Activated T-helper 1 cell treated with Interleukin-2 at 50 U/mL for 16 hours (primary cell): ENCODE measurements at places on chromosomes 1 and 21.

GRCh38 chr1:97007840-97008604 lies 286.4 kb downstream of the PTBP2 start:
- DNase-seq = no peak

- DNase-seq = no peak
These were observed 65.6 kb upstream of the PLXNA2 start for GRCh38 chr1:208309771-208310170.

DNA sequence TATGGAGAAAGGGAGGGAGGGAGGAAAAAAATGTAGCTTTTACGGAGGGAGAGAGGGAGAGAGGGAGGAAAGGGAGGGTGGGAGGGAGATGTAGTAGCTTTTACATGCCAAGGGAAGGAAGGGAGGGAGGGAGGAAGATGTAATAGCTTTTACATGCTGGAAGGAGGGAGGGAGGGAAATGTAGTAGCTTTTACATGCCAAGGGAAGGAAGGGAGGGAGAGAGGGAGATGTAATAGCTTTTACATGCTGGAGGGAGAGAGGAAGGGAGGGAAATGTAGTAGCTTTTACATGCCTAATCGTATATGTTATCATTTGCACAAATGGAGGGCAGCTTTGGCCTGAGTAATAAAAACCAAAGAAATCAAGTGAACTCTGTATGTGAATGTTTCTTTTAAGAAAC lies 35.6 kb downstream of the EEIG2 start:
- DNase-seq = no peak

DNA sequence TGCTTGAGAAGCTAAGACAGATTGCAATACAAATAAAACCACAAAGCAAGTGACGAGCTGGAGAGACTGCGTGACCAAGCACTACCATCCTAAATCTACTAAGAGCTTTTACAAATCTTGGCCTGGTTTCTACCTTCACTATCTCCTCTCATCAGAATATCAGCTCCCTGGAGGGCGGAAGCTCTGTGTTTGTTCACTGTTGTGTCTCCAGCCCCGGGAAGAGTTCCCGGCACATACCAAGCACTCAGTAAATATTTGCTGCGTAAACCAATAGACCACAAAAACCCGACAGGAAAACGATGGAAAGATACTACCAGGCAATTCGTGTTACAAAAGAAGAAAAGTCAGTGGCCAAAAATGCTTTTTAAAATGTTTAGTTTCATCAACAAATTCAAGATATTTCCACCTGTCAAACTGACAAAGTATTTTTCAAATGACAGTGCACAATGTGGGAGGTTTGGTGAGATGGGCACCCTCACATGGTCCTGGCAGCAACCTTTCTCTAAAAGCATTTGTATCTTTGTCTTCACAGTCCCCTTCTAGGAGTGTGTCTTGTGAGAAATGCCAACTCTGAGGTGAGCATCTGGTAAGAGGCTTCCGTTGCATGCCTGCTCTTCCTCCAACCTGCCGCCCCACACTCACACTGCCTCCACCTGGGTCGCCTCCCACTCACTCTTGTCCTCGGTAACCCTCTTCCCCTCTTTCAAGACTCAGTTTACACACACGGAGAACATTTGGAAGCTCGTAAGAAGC lies 34.7 kb downstream of the SLC1A7 start:
- DNase-seq = no peak

DNA sequence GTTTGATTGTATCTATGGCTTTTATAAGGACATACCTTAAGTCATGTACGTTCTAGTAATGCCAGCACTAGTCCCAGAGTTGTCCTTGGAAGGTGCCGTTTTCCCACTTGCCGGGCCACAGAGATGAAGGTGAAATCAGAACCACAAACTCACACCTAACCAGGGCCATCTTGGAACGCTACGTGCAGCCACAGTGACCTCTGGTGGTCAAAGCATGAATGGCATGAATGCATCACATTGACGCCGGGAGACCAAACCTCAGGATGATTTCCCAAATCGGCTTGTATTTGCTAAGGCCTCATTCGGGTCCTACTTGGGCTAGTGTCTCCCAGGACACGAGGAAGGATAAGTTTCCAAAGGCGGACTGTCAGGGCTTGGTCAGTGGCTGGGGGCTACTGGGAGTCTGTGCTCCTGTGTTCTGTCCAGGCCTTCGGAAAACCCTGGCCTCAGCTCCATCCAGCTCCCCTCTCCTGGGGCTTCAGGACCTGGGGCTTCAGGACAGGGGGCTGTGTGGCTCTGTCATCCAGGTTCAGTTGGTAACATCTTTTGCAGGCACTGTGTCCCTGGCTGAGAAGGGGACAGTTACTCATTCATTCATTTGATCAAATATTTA lies 260.5 kb downstream of the PRDM2 start:
- peak; percentile 25 for DNase-seq

- no peak for DNase-seq
These were observed 20.7 kb upstream of the KIF1B start for GRCh38 chr1:10189659-10190058.

GRCh38 chr1:7263021-7263960 lies 478.0 kb downstream of the CAMTA1 start:
- DNase-seq = no peak

DNA sequence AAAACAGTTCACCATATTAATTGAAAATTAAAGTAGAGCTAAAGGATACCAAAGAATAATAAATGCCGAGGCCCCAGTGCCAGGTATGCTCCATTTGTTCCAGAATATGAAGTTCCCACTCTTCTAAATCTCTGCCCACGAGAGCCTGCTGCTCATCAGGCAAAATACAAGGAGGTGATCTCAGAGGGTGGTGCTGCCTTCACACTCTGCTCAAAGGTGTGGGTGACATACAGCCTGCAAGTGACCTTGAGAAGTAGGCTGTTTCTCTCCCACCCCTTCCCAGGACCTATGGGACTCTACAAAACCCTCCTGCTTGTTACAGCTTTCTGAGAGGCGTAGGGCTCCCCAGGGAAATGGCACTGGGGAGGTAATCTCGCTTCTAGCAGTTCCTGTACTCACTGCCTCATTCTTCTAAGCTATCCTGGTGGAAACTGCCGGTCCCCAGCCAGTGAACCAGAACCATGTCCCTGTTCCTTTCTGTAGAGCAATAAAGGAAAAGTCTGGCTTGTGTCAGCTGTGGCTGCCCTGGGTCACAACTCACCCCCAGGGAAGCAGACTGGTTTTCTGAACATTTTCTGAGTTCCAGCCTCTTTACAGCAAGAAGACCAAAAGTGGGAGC lies 26.9 kb upstream of the DPT start:
- no peak for DNase-seq

DNA sequence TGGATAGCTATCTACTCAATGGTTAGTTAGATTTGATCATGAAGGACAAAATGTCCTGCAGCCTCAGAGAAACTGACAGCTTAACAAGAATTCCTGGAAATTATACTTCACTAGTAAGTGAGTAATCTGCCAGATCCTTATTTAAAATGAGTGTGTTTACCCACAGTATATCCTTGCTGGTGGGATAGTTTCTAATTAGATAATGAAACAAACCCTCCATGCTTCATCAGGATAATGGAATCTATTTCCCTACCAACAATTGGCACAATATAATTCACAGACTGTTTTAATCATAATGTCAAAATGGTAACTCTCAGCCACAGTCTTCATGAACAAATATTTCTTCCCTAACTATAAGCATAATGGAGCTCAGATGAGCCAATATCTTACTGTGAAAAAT lies 239.4 kb upstream of the ST6GALNAC5 start:
- DNase-seq = no peak

- no peak for DNase-seq
These were observed 41.5 kb upstream of the GBP6 start for GRCh38 chr1:89322402-89322801.

DNA sequence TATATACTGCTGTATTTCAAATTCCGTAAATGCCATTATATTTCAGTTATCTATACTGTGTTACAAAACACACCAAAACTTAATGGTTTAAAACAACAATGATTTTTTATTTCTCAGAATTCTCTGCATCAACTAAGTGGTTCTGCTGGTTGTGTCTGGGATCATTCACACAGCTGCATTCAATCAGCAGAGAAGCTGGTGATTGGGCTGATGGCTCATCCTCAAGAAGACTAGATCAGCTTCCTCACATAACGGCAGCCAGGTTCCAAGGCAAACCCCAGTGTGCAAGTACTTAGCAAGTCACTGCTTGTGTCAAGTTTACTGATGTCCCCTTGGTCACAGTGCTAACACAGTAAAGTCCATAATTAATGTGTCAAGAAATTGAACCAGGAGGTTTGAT lies 86.3 kb upstream of the VANGL1 start:
- no peak for DNase-seq

- DNase-seq = no peak
These were observed 10.7 kb downstream of the FMOD start for GRCh38 chr1:203340112-203340790.

DNA sequence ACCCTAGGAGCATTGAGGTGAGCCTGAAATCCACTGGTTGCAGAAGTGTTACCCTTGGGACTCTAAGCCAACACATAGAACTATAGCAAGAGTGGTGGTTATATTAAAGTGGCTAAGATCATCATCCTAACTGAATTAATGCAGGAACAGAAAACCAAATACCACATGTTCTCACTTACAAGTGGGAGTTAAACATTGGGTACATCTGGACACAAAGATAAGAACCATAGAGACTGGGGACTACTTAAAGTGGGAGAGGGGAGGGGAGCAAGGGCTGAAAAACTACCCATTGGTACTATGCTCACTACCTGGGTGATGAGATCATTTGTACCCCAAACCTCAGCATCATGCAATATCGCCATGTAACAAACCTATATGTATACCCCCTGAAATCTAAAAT lies 100.0 kb downstream of the SLC25A24 start:
- DNase-seq = no peak

DNA sequence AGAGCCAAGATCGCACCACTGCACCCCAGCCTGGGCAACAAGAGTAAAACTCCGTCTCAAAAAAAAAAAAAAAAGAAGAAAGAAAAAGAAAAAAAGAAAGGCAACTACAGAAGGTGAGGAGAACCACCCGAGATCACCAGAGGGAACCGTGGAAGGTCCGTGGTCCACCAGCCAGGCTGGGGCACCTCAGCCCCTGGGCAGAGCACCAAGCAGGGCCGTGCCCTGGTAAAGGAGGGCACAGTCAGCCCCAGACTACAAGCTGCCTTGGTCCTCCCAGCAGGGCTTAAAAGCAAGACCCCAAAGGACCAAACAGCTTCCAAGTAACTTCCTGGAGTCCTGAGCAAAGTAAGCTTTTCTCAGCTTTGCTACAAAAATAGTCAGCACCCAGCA lies 8.8 kb upstream of the SAMD11 start:
- no peak for DNase-seq

DNA sequence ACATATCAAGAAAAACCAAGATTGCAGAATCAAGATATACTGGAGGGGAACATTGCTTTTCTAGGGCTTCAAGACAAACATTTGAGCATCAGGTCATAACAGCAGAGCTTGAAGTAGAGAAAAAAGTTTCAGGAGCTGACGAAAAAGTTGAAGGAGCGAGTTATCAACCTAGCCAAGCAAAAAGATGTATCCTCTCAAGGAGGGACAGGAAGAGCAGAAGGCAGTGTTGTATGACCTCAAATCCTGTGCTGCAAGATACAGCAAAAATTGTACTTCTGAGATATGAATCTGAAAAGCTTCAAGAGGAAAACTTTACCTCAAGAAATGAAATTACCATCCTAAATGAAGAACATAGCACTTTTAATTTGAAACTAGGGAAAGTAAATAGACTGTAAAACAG lies 153.1 kb downstream of the AK5 start:
- DNase-seq = no peak

DNA sequence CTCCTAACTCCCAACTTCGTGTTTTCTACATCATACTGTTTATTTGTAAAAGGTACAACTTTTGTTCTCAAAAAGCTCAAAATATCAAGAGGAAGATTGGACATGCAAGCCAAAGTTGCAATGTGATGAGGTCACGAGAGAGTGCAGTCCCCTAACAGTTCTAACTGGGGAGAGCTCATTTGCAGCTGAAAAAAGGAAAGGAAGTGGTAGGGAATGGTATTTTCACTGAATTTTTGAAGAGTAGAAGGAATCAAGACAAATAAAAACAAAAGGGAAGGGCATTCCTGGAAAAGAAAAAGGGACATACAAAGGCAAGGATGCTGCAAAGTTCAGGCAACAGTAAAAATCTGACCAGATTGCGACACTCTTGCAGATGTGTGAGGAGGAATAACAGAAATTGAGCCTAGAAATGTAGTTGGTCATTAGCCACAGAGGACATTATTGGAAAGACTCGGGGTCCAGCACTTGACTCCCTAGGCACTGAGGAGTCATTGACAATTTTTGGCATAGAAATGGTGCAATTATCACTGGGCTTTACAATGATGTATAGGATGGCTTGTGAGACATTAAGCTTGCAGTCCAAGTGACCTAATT lies 67.9 kb downstream of the TBX15 start:
- no peak for DNase-seq

- DNase-seq = no peak
These were observed 178.2 kb upstream of the CAMK1G start for GRCh38 chr1:209405183-209405814.

DNA sequence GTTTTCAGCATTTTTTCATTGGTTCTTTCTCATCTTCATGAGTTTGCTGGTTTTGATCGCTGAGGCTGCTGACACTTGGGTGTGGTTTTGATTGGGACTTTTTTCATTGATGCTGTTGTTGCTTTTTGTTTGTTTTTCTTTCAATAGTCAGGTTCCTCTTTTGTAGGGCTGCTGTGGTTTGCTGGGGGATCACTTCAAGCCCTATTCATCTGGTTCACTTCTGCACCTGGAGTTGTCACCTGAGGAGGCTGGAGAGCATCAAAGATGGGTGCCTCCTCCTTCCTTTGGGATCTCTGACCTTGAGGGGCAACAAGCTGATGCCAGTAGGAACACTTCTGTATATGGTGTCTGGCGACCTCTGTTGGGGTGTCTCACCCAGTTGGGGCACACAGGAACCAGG lies 1279.9 kb upstream of the TMPRSS15 start:
- no peak for DNase-seq

GRCh38 chr1:203090421-203091198 lies 4.8 kb upstream of the MYOG start:
- DNase-seq = no peak

- DNase-seq = no peak
These were observed 40.8 kb upstream of the FCER1A start for GRCh38 chr1:159261311-159261710.

DNA sequence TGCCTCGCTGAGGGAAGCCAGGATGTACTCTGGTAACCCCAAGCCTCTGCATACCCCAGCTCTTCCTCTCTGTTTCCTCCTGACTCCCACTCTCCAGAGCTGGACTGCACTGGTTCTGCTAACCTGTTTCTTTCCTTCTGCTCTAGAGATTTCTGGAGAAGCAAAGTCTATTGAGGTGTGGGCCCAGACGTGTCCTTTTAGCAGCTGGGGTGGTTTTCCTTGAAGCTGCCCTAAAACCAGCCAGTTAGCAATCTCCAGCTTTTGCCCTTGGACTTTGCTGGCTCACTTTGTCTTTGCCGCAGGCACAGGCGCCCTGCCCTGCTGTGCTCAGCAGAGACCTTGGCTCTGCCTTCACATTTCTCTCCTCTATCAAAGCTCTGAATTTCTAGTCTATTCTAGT lies 171.8 kb upstream of the IVNS1ABP start:
- DNase-seq = no peak
